Lung (tissue), 17 donors: ENCODE measurements at places on chromosomes 4 and X.

DNA sequence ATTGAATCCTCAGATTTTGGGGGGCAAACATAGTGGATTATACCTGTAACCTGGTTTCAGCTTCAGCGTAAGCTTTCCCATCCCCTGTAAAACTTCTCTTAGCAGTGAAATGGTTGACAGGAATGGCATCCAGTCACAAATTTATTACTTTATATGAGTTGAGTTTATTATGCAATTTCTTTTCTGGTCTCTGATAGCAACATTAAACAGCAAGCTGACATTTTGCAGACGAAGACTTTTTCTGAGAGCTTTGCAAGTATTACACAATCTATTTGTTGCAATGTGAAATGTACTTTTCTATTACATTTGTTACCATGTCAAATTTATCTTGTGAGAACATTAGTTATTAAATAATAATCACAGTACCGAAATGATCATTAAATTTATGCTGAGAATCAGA lies 60.6 kb downstream of the GSPT2 start:
- H3K27ac ChIP-seq: no peak overlapping the region
- H3K36me3 ChIP-seq: no peaks in the 10 kb centered on the region
- H3K4me1 ChIP-seq: no peaks in the 10 kb centered on the region
- H3K4me3 ChIP-seq: no peak overlapping the region
- peak; percentile 39 for DNase-seq

DNA sequence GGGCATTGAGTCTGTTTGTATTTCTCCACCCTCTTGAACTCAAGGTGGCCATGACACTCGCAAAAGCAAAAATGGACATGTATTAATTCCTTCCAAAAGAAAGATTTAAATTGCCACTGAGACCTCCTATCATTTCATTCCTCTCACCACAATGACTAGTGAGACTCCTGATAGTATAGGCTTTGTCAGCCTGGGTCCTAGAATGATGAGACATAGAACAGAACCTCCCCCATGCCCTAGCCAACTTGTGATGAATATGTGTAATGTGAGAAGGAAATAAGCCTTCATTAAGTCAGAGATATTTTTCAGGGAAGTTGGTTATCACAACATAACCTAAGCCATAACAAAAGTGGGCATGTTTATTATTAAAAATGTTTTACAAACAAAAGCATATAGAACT lies 62.5 kb downstream of the ASB9 start:
- no peak overlapping the region for H3K4me3 ChIP-seq
- H3K27ac ChIP-seq: no peak overlapping the region
- no peaks in the 10 kb centered on the region for H3K36me3 ChIP-seq

- DNase-seq: no peak
- H3K4me3 ChIP-seq: no peak overlapping the region
- H3K27me3 ChIP-seq: no peaks in the 10 kb centered on the region
- H3K4me1 ChIP-seq: peaks cover 7% of the 10 kb centered on the region
- no peak overlapping the region for H3K27ac ChIP-seq
These were observed 335.7 kb upstream of the RASGEF1B start for GRCh38 chr4:81807386-81807785.

- peaks cover 17% of the 10 kb centered on the region for H3K27me3 ChIP-seq
- H3K36me3 ChIP-seq: no peaks in the 10 kb centered on the region
- DNase-seq: peak; percentile 36
- no peak within 1 kb of the TSS for H3K27ac ChIP-seq
These were observed at the start of gene KLF8 for GRCh38 chrX:56232221-56233082. KLF8 (plus strand) TSS chrX:56232356; CDS start chrX:56233335, 979 bp downstream.

GRCh38 chrX:71181558-71181909 lies 36.9 kb downstream of the NLGN3 start:
- no peaks in the 10 kb centered on the region for H3K36me3 ChIP-seq
- no peaks in the 10 kb centered on the region for H3K27me3 ChIP-seq
- H3K4me1 ChIP-seq: peaks cover 19% of the 10 kb centered on the region
- peak overlapping the region; percentile 82 for H3K27ac ChIP-seq
- H3K4me3 ChIP-seq: peak overlapping the region; percentile 16

GRCh38 chr4:38237139-38237538 lies 276.9 kb downstream of the PTTG2 start:
- no peak for DNase-seq
- H3K36me3 ChIP-seq: no peaks in the 10 kb centered on the region
- no peaks in the 10 kb centered on the region for H3K4me1 ChIP-seq
- H3K27me3 ChIP-seq: no peaks in the 10 kb centered on the region
- no peak overlapping the region for H3K27ac ChIP-seq

GRCh38 chrX:13270360-13270759 lies 49.5 kb downstream of the ATXN3L start:
- H3K27me3 ChIP-seq: peaks cover 21% of the 10 kb centered on the region
- DNase-seq: no peak
- H3K4me3 ChIP-seq: no peak overlapping the region
- H3K4me1 ChIP-seq: no peaks in the 10 kb centered on the region

- no peaks in the 10 kb centered on the region for H3K4me1 ChIP-seq
- H3K27me3 ChIP-seq: no peaks in the 10 kb centered on the region
- no peak overlapping the region for H3K27ac ChIP-seq
- no peaks in the 10 kb centered on the region for H3K36me3 ChIP-seq
- no peak for DNase-seq
These were observed 43.6 kb upstream of the BMP2K start for GRCh38 chr4:78732332-78733104.

DNA sequence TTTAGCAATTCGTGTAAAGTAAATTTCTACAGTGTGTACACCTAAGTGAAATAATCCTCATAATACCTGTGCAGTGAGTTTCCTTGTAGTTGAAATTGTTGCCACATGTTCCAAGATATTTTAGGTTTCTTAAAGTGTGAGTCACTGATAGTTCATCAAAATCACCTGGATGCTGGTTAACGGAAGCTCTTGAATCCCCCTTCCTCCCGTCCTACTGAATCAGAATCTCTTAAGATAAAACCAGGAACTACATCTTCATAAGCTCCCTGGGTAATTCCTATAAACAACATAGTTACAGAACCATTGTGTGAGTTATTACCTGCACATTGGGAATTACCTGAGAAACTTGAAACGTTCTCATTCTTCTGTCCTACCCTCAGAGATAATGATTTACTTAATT lies 197.4 kb upstream of the HS3ST1 start:
- no peaks in the 10 kb centered on the region for H3K36me3 ChIP-seq
- H3K27me3 ChIP-seq: no peaks in the 10 kb centered on the region
- DNase-seq: no peak
- H3K27ac ChIP-seq: no peak overlapping the region
- no peak overlapping the region for H3K4me3 ChIP-seq

DNA sequence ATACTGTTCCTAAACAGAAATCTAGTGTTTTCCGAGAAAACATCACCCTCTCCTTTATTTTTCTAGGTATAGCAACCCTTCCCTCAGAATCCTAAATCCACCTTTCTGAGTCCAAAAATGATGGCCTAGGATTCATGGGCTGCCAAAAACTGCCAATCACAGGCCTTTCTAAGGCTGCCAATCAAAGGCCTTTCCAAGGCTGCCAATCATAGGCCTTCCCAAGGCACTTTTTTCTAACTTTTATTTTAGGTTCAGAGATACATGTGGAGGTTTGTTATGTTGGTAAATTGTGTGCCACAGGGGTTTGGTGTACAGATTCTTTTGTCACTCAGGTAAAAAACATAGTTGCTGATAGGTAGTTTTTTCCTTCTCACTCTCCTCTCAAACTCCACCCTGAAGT lies 673.7 kb downstream of the FAT4 start:
- H3K4me3 ChIP-seq: no peak overlapping the region
- no peaks in the 10 kb centered on the region for H3K4me1 ChIP-seq
- H3K27ac ChIP-seq: no peak overlapping the region

- no peaks in the 10 kb centered on the region for H3K36me3 ChIP-seq
- no peaks in the 10 kb centered on the region for H3K27me3 ChIP-seq
- peak overlapping the region; percentile 39 for H3K4me3 ChIP-seq
- no peaks in the 10 kb centered on the region for H3K4me1 ChIP-seq
These were observed 11.7 kb upstream of the TMEM156 start for GRCh38 chr4:39043861-39044363.

GRCh38 chr4:37763831-37764230 lies 62.7 kb upstream of the PGM2 start:
- H3K27ac ChIP-seq: no peak overlapping the region
- no peak overlapping the region for H3K4me3 ChIP-seq
- no peaks in the 10 kb centered on the region for H3K27me3 ChIP-seq

DNA sequence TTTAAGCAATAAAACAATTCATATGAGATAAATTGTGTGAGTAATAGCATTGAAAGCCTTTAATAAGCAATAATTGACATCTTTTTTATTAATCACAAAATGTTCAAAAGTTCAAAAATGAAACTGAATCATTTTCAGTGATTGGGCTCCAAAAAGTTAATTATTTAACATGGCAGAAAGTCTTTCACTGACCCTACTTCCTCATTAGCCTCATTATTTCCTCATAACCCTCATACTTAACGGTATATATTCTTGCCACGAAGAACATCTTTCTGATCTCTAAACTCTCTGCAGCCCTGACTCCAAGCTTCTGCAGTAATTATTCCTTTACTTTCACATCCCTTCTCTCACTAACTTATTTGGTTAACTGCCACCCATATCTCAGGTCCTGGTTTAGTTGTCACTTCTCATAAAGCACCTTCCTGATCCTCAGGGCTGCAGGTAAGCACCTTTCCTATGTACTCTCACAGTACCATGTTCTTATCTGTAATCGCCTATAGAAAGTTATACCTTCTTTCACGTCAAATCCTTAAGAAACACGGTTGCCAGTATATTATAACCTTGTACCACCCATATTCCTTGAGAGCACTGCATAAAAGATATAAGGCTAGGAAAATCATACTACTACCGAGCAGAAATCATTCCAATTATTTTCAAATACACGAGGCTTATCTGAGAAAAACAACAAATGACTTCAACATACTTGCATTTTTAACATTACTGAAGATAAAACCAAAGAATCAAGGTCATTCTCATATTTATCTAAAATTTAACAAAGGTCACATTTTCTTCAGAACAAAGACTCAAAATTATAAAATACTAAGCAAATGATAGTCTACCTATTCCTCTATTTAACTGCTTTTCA lies 72.2 kb downstream of the PPP3CA start:
- no peak overlapping the region for H3K4me3 ChIP-seq
- no peak overlapping the region for H3K27ac ChIP-seq
- no peaks in the 10 kb centered on the region for H3K27me3 ChIP-seq
- H3K36me3 ChIP-seq: no peaks in the 10 kb centered on the region
- H3K4me1 ChIP-seq: peaks cover 8% of the 10 kb centered on the region

DNA sequence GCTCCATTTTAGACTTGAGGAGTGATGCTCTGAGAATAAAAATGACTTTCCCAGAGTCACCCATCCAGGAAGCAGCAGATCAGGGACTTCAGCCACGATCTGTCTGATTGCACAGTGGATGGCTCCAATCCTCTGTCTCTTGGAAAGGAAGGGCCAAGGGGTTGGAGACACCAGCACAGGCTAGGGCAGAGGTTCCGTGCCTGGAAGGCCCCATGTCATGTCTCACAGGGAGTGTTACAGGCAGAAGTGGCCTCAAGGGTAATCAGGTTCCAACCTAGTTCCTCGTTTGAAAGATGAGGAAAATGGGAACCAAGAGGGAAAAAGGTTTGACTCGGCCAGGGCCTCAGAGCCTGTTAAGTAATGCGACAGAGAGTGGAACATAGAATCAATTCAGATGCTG lies 160.0 kb downstream of the EFNB1 start:
- DNase-seq: no peak
- peaks cover 4% of the 10 kb centered on the region for H3K4me1 ChIP-seq
- no peaks in the 10 kb centered on the region for H3K27me3 ChIP-seq
- H3K27ac ChIP-seq: no peak overlapping the region

- H3K27me3 ChIP-seq: no peaks in the 10 kb centered on the region
- no peaks in the 10 kb centered on the region for H3K4me1 ChIP-seq
- no peaks in the 10 kb centered on the region for H3K36me3 ChIP-seq
- no peak overlapping the region for H3K27ac ChIP-seq
- H3K4me3 ChIP-seq: no peak overlapping the region
These were observed 135.7 kb upstream of the MAMLD1 start for GRCh38 chrX:150227321-150227860.

DNA sequence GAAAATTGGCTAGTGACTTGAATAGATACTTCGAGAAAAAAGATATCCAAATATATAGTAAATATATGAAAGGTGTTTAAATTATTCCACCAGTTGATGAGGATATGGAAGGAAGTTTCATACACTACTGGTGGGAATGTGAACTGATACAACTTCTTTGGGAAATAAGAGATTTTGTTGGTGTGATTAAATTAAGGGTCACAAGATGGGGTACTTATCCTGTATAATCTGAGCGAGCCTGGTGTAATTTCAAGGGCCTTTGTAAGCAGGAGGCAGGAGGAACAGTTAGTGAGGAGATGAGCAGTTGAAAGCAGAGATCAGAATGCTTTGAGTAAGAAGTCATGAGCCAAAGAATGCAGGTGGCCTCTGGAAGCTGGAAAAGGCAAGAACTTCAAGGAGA lies 192.2 kb downstream of the KCTD8 start:
- no peak overlapping the region for H3K4me3 ChIP-seq
- no peaks in the 10 kb centered on the region for H3K27me3 ChIP-seq
- H3K36me3 ChIP-seq: no peaks in the 10 kb centered on the region
- no peaks in the 10 kb centered on the region for H3K4me1 ChIP-seq
- no peak overlapping the region for H3K27ac ChIP-seq

DNA sequence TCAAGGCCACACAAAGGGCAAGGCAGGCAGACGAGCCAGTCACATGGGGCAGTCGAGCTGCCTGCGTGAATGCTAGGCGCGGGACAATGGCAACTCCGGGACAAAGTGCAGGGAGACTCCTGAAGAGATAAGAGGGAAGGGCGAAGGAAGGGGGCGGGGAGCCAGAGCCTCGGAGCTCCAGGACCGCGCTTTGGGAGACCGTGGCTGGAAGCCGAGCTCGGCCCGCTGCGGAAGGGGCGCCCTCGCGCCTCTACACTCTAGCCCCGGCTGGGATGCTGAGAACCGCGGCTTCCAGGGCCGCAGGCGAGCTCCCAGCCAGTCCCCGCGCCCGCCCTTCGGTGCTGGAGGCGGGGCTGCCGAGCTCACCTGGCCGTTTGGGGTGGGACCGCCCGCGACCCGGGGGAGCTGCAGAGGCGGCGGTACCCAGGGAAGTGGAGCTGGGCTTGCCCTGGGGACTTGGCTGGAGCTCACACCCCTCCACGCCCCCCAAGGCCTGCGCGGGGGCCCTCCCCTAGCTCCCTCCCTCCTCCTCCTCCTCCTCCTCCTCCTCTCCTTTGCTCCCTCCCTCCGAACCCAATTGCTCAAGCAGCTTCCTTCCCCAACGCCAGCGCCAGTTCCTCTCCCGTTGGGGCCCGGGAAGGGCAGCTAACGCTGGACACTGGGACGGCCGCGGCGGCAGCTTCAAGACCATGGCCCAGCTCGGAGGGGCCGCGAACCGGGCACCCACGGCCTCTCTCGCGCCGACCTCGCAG lies at the start of gene SOWAHD:
SOWAHD (plus strand) TSS at position 610 of the 752 bp plus-strand sequence; CDS start at position 690, 80 bp downstream.
- no peaks in the 10 kb centered on the region for H3K27me3 ChIP-seq
- no peaks in the 10 kb centered on the region for H3K36me3 ChIP-seq
- peak within 1 kb of the TSS; percentile 30 for H3K4me3 ChIP-seq
- H3K4me1 ChIP-seq: peaks cover 4% of the 10 kb centered on the region
- H3K27ac ChIP-seq: no peak within 1 kb of the TSS
- peak; percentile 56 for DNase-seq

GRCh38 chrX:13876652-13877051 lies 59.8 kb upstream of the GPM6B start:
- H3K36me3 ChIP-seq: no peaks in the 10 kb centered on the region
- H3K4me3 ChIP-seq: no peak overlapping the region
- DNase-seq: no peak
- H3K27me3 ChIP-seq: peaks cover 22% of the 10 kb centered on the region

- DNase-seq: peak; percentile 85
- no peaks in the 10 kb centered on the region for H3K27me3 ChIP-seq
These were observed 177.4 kb downstream of the DCHS2 start for GRCh38 chr4:154314248-154314647.

GRCh38 chr4:70623323-70623722 lies 5.2 kb upstream of the ENAM start:
- no peaks in the 10 kb centered on the region for H3K27me3 ChIP-seq
- H3K36me3 ChIP-seq: no peaks in the 10 kb centered on the region
- H3K27ac ChIP-seq: no peak overlapping the region
- no peak overlapping the region for H3K4me3 ChIP-seq
- no peak for DNase-seq
